ENCODE measurements at places on chromosomes 5 and 9. TPM values are rescaled to one million over a fixed set of nuclear protein-coding genes. Genes with fewer than 3 reads are reported as not detected.

DNA sequence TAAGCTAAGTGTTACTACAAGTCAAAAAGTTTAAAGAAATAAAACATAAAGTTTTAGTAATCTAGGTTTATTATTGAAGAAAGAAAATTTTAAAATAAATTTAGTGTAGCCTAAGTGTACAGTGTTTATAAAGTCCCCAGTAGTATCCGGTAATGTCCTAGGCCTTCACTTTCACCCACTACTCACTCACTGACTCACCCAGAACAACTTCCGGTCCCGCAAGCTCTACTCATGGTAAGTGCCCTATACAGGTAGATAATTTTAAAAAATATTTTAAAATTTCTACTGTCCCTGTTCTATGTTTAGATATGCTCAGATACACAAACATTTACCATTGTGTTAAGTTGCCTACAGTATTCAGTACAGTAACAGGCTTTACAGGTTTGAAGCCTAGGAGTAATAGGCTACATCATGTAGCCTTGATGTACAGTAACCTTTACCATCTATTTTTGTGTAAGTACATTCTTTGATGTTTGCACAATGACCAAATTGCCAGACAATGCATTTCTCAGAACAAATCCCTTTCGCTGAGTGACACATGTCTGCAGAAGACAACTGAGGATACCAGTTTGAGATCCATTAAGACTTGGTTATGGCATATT lies 253.6 kb downstream of the TRIM32 start:
- no peak overlapping the region for H3K27ac ChIP-seq
- no peaks in the 10 kb centered on the region for H3K4me1 ChIP-seq
- H3K4me3 ChIP-seq: no peak overlapping the region

- no peaks in the 10 kb centered on the region for H3K36me3 ChIP-seq
- no peaks in the 10 kb centered on the region for H3K4me1 ChIP-seq
- H3K27ac ChIP-seq: no peak overlapping the region
- no peak overlapping the region for H3K4me3 ChIP-seq
- no peak for DNase-seq
Observed at GRCh38 chr5:136011414-136012001, 17.3 kb upstream of the TGFBI start.

DNA sequence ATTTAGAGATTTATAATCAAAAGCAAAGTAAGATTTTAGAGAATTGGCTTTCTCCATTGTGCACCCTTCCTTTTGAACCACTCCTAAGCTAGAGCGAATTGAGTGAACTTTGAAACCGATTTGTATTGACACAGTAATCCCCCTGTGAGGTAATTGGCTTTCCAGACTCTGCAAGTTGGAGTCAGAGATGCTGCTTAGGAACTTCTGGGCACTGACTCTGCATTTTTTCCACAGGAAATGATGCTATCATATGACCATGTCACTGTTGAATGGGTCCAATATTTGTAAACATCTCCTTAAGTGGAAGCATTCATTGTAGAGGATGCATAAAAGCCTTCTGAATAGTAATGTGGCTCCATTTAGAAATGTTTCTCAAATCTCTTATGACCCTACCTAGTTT lies 394.4 kb upstream of the ZNF608 start:
- no peak overlapping the region for H3K4me3 ChIP-seq
- no peaks in the 10 kb centered on the region for H3K4me1 ChIP-seq
- H3K27me3 ChIP-seq: no peaks in the 10 kb centered on the region
- no peaks in the 10 kb centered on the region for H3K36me3 ChIP-seq

Gene ACER2
- 6.0 TPM for total RNA-seq

DNA sequence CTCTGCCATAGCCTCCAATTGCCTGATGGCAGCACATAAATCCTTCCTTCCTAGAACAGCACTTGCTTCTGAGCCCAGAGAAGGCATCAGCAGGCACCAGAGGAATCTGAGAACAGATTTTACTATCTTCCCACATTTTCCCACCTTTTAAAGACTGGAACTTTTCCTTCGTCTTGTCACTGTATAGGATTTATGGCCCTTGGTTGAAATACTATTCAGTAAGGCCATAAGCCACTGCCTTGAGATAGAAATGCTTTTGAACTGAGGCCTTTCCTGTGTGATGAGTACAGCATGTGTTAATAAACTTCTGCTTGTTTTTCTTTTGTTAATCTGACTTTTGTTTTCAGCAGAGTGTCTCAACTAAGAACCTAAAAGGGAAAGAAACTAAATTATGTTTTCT lies 84.3 kb downstream of the MRPS27 start:
- no peak overlapping the region for H3K4me3 ChIP-seq
- H3K27ac ChIP-seq: no peak overlapping the region
- H3K36me3 ChIP-seq: peaks cover 4% of the 10 kb centered on the region

DNA sequence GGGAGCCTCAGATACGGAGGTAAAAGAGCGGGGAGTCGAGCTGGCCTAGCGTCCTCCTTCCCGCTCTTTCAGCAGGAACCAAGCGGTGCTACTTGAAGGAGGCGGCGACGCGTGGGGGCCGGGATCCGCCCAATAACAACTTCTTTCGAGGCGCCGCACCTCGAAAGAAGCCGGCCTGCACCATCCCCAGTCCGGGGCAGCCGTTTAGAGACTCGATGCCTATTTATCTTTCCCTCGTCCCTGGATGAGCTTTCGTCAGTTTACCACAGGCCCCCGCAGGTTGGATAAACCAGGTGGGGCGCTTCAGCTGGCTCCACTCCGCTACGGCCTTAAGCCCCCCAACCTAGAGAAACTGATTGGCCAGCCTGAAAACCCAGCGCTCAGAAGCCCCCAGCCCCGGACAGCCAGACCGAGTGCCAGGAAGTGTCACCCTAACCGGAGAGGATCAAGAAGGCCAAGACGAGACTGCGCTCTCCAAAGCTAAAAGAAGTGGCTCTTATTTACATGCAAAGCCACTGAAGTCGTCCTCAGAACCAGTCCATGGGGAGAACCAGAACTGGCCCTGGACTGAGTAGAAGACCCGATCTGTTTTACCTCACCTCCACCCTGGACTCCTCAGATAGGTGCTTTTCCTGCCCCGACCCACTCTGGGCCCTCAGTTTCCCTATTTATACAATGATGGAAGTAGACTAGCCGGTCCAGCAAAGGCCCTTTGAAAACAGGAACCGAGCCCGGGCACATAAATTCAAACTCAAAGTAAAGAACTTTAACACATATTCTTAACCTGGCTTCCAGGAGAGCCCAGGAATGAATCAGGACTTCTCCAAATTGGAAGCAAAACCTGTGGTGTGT lies 1.4 kb downstream of the HAND1 start:
- H3K36me3 ChIP-seq: no peaks in the 10 kb centered on the region
- H3K4me1 ChIP-seq: peaks cover 70% of the 10 kb centered on the region
- H3K27me3 ChIP-seq: peaks cover 90% of the 10 kb centered on the region
- H3K4me3 ChIP-seq: no peak overlapping the region
- no peak for DNase-seq
- no peak overlapping the region for H3K27ac ChIP-seq

- no peak overlapping the region for H3K4me3 ChIP-seq
- H3K36me3 ChIP-seq: no peaks in the 10 kb centered on the region
- no peak for DNase-seq
Observed at GRCh38 chr5:180815293-180815917, 12.8 kb upstream of the MGAT1 start.

DNA sequence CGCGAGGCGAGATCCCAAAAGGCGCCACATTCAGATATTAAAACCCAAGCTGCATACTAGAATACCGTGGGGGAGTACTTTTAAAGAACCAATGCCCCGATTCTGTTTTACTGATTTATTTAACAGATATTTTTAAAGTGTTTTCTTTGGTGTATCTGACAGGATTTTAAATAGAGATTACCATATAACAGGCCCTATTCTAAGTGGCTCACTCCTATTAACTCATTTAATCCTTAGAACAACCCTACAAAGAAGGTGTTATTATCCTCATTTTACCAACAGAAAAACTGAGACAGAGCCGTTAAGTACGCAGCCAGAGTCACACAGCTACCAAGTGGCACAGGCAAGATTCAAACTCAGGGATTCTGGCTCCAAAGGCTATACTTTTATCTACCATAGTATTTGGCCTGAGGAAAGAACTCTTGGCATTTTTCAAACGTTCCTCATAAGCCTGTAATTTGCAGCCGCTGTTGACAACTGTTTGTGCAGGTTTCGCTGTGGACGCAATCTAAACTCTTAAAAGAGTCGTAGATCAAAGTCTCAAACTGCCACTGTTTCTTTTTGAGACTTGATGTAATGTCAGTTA lies 550 bp upstream of the TMEM245 start:
- no peaks in the 10 kb centered on the region for H3K27me3 ChIP-seq
- no peak for DNase-seq
- H3K4me1 ChIP-seq: peaks cover 34% of the 10 kb centered on the region
- H3K4me3 ChIP-seq: no peak overlapping the region
- no peak overlapping the region for H3K27ac ChIP-seq

DNA sequence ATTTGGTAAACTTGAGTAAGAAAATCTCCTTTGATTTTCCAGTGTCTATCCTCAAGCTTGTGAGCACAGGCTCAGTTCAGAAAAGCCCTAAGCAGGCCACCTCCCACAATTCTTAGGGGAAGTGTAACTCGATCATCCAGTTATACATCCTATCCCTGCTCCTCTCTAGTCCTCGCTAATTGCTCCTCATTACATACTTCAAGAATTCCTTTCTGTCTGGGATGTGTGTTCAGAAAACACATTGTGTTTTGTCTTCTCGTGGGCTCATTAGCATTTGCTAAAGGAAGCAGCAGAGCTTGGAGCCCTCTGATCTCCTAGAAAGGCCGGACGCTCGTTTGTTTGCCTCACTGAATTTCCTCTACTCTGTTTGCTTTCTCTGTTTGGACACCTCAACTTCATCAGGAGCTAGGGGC lies 268.2 kb upstream of the RFX3 start:
- DNase-seq: no peak
- H3K36me3 ChIP-seq: no peaks in the 10 kb centered on the region
- no peaks in the 10 kb centered on the region for H3K27me3 ChIP-seq
- H3K4me1 ChIP-seq: no peaks in the 10 kb centered on the region
- no peak overlapping the region for H3K4me3 ChIP-seq

GRCh38 chr5:113223831-113224604 lies 210.8 kb downstream of the TSSK1B start:
- H3K4me1 ChIP-seq: no peaks in the 10 kb centered on the region
- no peak overlapping the region for H3K4me3 ChIP-seq
- no peaks in the 10 kb centered on the region for H3K27me3 ChIP-seq

GRCh38 chr5:60335913-60336312 lies 364.1 kb downstream of the DEPDC1B start:
- H3K27me3 ChIP-seq: no peaks in the 10 kb centered on the region
- no peaks in the 10 kb centered on the region for H3K4me1 ChIP-seq
- no peak overlapping the region for H3K27ac ChIP-seq
- H3K4me3 ChIP-seq: no peak overlapping the region
- DNase-seq: no peak

Gene C1QTNF2
- not detected for total RNA-seq

Measured in CD4-positive, alpha-beta memory T cell (primary cell).